Stimulated activated CD8-positive, alpha-beta memory T cell treated with anti-CD3 and anti-CD28 coated beads, Interleukin-4, amount 100 ng/mL, for 1 hour (primary cell): ENCODE measurements at places on chromosomes 2 and 18.

- DNase-seq: no peak
These were observed 68.2 kb upstream of the EML6 start for GRCh38 chr2:54655046-54655809.

DNA sequence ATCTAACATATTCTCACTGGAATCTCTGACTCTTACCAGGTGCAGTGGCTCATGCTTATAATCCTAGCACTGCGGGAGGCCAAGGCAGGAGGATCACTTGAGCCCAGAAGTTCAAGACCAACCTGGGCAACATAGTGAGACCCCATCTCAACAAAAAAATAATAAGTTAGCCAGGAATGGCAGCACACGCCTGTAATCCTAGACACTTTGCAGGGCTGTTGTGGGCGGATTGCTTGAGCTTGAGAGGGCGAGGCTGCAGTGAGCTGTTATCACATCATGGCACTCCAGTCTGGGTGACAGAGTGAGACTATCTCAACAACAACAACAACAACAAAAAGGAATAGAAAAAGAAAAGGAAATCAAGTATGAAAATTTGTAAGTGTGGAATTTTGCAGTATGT, 306.5 kb upstream of the CYP26B1 start:
- DNase-seq: no peak

DNA sequence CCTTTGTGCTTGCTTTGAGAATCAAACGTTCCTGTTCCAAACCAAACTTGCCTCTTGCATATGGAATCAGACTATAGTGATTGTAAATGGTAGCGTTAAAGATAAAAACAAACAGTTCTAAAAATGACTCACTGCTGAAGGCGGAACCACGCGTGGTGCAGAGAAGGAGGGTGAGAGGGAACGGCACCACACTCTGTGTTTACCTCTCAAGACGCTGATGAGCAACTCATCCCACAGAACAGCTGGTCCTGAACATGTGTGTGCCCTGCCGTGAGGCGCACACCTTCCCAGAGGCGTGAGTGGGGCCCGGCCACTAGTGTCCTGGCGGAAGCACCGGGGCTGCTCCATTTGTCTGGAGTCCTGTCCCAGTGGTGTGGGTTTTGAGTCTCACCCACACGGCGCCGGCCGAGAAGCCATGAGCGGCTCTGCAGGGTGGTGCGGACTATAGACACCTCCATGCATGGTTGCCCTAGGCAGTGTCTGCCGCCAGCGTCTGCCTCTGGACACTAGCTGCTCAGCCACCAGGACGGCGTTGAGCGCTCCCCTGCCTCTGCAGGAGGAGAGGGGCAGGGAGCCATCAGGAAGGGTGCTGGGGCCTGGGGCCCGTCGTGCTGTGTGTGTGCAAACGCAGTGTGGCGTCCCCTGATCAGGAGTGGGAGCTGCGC, 52.1 kb downstream of the NFATC1 start:
- DNase-seq: no peak

- DNase-seq: no peak
These were observed 83.2 kb upstream of the FRZB start for GRCh38 chr2:182949572-182950189.

DNA sequence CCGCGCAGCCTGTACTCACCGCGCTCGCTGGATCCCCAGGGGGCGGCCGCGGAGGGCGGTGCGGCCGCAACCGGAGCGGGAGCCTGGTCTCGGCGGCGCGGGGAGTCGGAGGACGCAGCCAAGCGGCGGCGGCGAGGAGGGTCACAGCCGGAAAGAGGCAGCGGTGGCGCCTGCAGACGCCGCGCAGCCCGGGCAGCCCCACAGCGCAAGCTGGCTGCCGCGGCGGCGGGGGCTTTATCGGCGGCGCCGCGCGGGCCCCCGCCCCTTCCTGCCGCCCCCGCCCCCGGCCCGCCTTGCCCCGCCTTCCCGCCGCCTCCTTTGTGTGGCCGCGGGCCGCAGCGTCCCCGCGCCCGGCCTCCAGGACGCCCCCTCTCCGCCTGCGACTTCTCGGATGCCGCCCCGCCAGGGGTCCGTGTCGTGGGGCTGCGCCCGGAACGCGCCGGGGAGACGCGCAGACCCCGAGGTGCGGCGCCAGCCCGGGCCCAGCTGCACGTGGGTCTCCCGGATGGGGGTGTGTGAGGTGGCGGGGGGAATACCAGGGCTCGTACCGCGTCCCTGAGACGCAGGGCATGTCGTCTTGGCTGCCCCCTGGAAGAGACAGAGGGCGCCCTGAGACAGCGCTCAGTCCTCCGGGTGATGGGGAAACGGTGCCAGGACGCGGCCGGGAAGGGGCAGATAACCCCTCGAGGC, at the start of gene SERPINE2:
TSS of gene SERPINE2 (minus strand) at position 207 of the 690 bp plus-strand sequence. CDS start 37,386 bp downstream, outside the sequence.
- DNase-seq: no peak

DNA sequence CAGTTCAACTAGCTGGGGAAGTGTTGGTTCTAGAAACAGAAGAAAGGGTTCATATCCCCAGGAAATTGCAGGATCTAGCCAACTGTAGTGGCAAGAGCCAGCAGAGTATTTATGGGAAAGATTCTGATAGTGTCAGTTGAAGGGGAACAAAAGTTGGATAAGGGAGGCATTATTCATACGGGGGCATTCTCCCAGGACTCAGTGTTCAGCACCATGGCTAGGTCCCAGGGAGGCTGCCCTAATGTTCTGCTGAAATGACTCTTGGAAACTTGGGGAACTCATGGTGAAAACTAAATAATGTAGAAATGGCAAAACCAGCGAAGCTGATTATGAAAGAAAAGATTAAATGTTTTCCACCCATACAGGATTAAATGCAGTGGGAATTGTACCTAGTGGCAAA, 543.7 kb downstream of the TRIB2 start:
- no peak for DNase-seq

DNA sequence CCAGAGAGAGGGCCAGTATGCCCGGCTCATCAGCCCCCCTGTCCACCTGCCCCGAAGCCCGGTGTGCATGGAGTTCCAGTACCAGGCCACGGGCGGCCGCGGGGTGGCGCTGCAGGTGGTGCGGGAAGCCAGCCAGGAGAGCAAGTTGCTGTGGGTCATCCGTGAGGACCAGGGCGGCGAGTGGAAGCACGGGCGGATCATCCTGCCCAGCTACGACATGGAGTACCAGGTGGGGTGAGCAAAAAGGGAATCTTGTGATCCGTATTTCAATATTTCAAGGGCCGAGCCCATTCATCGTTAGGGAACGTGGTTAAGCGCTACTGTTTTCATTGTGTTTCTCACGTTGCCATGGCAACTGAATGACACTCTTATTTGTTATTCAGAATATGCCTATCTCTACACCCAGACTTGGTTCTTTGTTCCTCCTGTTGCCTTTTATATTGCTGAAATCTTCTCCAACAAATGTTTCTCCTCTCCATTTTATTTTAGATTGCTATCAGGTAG, 81.5 kb downstream of the NRP2 start:
- no peak for DNase-seq

DNA sequence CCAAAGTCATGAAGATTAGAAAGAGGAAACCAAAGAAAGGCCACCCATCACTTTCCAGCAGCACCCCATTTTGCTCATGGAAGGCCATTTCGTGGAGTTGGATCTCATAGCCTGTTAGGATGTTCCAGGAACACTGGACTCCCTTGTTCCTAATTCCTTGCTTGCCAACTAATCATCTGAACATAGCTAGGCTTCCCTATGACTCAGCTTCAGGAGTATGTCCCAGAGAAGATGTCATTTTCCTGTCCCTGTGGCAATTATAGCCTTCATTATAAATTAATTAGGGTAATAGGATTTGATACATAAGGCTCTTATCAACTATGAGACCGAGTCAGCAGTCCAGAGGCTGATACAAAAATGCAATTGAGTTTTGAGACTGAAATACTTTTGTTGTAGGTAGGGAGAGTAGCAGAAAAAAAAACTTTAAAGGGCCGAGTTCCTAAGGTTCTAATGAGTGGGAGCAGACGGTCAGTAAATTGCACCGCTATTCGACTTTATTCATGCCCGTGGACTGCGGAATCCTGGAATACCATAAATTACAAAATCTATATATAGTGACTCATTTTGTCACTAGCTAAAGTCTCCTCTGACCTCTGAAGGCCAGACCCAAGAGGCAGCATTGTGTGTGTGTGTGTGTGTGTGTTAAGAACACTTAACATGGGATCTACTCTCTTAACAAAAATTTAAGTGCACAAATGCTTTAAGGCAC, 311.8 kb downstream of the FBXO15 start:
- DNase-seq: no peak

GRCh38 chr2:33340280-33340679, 136.2 kb upstream of the RASGRP3 start:
- DNase-seq: no peak

GRCh38 chr2:179201869-179202268, 62.8 kb downstream of the SESTD1 start:
- no peak for DNase-seq

DNA sequence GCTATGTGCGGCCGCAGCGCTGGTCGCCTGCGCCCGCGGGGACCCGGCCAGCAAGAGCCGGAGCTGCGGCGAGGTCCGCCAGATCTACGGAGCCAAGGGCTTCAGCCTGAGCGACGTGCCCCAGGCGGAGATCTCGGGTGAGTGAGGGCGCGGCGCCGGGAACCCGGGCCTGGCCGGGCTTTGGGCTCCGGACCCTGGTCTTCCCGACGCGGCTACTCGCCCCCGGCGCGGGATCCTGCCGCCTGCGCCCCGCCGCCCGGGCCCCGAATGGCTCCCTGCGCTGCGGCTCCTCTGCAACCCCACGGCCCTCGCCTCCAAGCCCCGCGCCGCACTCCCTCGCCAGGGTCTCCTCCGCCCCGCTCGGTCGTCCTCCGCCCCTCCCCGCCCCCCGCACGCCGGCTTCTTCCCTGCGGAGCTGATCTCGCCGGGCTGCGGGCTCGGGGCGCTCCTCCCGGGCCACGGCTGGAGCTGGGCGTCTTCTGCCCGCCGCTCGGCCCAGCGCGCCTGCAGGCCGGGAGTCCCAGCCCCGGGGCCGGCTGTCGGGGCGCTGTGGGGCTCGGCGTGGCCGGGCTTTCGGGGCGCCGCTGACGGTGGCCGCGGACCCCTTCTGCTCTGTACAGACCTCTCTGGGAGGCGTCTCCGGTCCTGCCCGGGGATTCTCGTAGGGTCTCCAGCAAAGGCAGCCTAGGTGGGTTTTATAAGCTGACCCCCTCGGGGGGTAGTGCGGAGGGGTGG, 652 bp downstream of the GPC1 start:
- no peak for DNase-seq

- DNase-seq: no peak
These were observed 41.7 kb upstream of the RND3 start for GRCh38 chr2:150528861-150529801.

GRCh38 chr2:230794497-230794896, 70.2 kb upstream of the ITM2C start:
- no peak for DNase-seq

DNA sequence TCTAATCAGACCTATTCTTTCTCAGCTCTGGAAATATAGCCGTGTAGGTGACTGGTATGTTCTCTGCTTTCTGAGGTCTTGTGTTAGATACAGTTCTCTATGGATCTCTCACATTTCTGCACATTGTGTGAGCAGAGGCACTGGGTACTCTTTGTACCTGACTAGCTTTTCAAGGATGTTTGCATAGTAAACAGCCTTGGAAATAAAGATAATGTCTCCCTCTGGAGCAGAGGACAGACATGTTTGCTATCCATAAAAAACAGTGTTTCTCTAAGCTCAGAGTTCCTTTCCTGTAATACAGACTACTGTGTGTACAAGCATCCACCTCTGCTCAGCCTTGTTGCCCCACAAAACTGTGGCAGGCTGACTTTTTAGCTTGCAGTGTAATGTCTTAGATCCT, 279.2 kb downstream of the CTNNA2 start:
- DNase-seq: no peak

GRCh38 chr2:48113767-48114166, 207.5 kb upstream of the FBXO11 start:
- DNase-seq: no peak

- DNase-seq: no peak
These were observed 5.1 kb downstream of the SLC39A10 start for GRCh38 chr2:195662138-195662537.

GRCh38 chr18:58455314-58456188, 173.3 kb downstream of the ALPK2 start:
- DNase-seq: no peak

GRCh38 chr18:60024345-60024744, 124.5 kb downstream of the PMAIP1 start:
- DNase-seq: no peak

- DNase-seq: no peak
These were observed 23.1 kb upstream of the TNFAIP6 start for GRCh38 chr2:151334082-151334815.

GRCh38 chr2:111239107-111239506, 118.4 kb downstream of the BCL2L11 start:
- no peak for DNase-seq

GRCh38 chr18:45330170-45330594, 285.1 kb upstream of the SLC14A2 start:
- DNase-seq: no peak

GRCh38 chr2:27664622-27665363, 1.1 kb downstream of the SLC4A1AP start:
- no peak for DNase-seq

GRCh38 chr2:55459714-55460274, 40.1 kb upstream of the CCDC88A start:
- DNase-seq: no peak

DNA sequence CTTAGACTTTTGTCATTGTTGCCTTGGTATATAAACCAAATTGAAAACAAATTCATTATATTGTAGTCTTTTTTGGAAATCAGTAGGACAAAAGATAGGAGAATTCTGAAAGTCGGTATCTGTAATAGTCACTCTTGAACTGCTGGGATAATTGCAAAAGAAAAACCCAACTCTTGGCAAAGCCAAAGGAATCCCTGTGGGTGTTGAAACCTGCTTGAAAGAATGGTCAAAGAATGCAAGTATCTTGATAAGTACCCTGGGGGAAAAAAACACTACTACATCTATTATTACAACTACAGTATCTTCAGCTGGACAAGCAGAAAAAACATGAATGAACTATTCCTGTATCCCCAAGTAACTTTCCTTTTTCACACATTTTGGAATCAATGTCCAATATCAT, 7.3 kb upstream of the FAM237A start:
- DNase-seq: no peak

DNA sequence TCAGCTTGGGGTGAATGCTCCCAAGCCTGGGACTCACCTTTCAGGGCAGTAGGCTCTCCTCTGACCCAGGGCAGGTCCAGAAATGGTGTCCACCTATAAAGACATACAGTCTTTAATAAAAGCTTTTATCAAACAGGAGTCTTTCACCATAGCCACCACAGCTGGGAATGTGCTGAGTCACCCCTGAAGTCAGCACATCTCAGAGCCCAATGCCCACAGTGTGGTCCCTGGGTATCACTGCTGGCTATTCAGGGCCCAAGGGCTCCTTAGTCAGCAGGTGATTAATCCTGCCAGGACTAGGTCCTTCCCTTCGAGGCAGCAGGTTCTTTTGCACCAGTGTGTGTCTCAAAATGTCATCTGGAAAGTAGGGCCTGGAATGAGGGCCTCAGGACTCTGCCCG, 181.9 kb downstream of the MEMO1 start:
- DNase-seq: no peak

DNA sequence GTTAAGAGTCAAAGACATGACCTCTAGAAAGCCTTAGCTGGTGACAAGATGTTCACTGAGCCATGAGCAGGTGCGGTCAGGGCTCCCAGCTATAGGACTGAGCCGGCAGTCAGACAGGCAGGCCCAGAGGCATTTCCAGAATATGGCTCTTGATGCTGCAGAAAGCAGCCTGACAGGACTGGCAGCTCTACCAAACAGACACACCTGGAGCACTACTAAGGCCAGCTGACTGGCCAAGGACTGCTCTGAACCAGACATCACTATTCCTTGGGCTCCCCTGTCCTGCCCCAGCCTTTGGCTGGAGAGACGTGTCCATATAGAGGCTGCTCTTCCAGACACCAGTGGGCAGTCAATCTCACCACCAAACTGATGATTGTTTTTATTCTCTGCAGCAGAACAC, 98.8 kb downstream of the RIF1 start:
- no peak for DNase-seq

GRCh38 chr2:119385466-119385865, 18.7 kb downstream of the DBI start:
- no peak for DNase-seq
